ENCODE measurements at places on chromosomes 6 and 20.

GRCh38 chr6:64074981-64075380, 439.4 kb downstream of the PHF3 start:
- no peak for DNase-seq

- DNase-seq: no peak
Observed at GRCh38 chr6:45737331-45738056, 278.2 kb downstream of the CLIC5 start.

- no peak for DNase-seq
Observed at GRCh38 chr6:148535976-148536375, 193.3 kb downstream of the SASH1 start.

GRCh38 chr6:150898399-150899170, 33.1 kb downstream of the MTHFD1L start:
- DNase-seq: no peak

DNA sequence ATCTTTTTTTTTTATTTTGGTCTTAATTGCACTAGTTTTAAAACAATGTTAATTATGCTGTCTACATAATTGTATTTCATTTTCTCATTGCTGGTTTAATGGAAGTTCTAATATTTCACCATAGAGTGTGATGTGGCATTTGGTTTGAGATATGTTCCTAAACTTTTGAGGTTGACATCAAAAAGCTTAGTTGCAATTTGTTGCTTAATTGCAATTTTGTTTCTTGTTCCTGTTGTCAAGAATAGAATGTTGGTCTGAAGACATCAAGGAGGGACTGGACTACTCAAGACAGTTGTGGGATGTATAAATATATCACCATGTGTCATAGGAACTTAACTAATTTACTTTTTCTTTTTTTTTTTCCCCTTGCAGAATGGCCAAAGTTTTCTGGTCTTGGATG, 12.5 kb downstream of the HSF2 start:
- DNase-seq: no peak

- DNase-seq: no peak
Observed at GRCh38 chr6:36368921-36369865, 18.3 kb downstream of the ETV7 start.

DNA sequence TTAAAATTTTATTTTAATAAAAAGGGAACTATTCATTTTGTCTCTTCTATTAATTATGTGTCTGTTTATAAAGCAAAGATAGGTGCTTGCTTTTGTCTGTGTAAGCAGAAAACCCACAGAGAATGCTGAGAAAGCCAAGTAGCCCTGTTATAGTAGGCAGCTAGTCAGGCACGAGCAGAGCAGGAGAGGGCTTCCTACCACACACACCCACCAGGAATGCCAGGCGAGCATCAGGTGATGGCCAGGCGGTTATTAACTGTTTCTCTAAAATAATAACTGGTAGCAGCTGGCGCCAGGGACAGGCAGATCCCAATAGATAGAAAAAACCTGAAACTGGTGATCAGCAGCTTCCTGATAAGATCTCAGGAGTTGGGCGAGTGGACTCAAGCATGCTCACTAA, 15.7 kb downstream of the C6orf15 start:
- no peak for DNase-seq

Data from left renal cortex interstitium (tissue), 4 donors.